ENCODE measurements at places on chromosomes 16 and 17. TPM values are rescaled to one million over a fixed set of nuclear protein-coding genes. Genes with fewer than 3 reads are reported as not detected.

- no peak for DNase-seq
Measured at GRCh38 chr16:9119795-9120194, 28.4 kb downstream of the HAPSTR1 start.

TBC1D3K gene
- not detected for total RNA-seq

ZNF750 gene
- not detected for total RNA-seq

DNA sequence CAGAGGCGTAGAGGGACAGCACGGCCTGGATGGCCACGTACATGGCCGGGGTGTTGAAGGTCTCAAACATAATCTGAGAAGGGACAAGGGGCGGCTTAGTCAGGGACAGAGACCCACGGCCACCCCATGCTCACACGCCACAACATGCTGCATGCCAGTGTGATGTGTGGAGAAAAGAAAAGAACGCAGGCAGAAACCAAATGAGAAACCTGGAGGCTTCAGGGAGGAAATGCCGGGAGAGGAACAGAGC is 1.1 kb downstream of the ACTG1 start:
- no peak for DNase-seq

- DNase-seq = no peak
Measured at GRCh38 chr16:47045459-47045858, 72.0 kb upstream of the DNAJA2 start.

BOLA2B gene
- total RNA-seq = 35.8 TPM

- no peak for DNase-seq
Measured at GRCh38 chr16:9260666-9261065, 169.2 kb downstream of the HAPSTR1 start.

KRT23 gene
- 3.6 TPM for total RNA-seq

- no peak for DNase-seq
Measured at GRCh38 chr16:14452066-14452465, 178.0 kb downstream of the PARN start.

ITGB4 gene
- 6.3 TPM for total RNA-seq

ABCA10 gene
- total RNA-seq = 18.8 TPM

GRCh38 chr16:20884240-20884556 is 16.0 kb downstream of the DCUN1D3 start:
- DNase-seq = peak; percentile 30

SLC5A2 gene
- total RNA-seq = 0.38 TPM

CLEC18B gene
- total RNA-seq = 0.63 TPM

DNA sequence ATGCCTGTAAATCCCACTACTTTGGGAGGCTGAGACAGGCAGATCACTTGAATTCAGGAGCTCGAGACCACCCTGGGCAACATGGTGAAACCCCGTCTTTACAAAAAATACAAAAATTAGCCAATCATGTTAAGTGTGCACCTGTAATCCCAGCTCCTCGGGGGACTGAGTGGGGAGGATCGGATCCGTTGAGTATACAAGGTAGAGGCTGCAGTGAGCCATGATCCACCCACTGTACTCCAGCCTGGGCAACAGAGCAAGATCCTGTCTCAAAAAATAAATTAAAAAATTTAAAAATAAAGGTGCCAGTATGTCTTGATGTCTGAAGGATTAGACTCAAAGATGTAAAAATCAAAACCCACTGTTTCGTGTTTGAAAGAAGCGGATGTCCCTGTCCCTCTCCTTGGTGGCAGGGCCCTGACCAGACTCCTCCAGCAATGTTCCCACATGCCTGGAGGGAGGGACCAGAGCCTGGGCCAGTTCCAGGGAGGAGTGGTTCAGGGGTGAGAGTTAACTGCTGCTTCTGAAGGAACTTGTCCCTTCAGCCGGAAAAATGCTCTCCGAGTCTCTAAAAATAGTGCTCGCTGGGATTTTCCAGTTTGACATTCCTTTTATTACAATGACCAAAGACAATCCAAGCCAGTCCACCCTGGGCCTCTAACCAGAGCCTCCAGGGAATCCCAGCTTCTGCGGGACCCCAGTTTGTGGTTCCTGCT is 9.4 kb upstream of the CMTM4 start:
- DNase-seq = no peak

GRCh38 chr16:47523342-47524006 is 62.3 kb downstream of the PHKB start:
- no peak for DNase-seq

CORO1A gene
- total RNA-seq = 7.9 TPM

MCRIP1 gene
- 115 TPM for total RNA-seq

DNA sequence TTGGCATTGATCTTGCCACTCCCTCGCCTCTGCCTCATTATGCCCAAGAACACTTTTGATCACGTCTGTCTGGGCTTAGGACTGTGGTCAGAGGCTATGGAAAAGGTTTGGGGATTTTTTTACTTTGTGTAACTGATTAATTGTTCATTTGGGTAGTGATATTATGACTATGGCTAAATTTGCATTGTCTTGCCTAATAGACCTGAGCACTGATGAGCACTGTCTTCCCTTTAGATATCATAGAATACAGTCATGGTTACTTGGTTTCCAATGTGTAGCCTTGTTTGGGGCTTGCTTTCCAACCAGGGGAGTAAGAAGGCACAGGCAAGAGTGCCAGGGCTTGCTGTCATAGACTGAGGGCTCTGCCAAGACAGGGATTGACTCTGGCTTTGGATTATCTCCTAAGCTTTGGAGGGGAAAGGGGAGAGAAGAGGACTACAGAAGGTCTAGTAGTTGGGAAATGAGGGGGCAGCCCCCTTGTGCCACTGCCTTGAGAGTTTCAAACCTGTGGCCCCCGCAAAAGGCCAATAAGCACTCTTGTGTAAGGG is 13.7 kb downstream of the LIMD2 start:
- DNase-seq = no peak

- no peak for DNase-seq
Measured at GRCh38 chr17:70702683-70703255, 533.4 kb downstream of the KCNJ2 start.

GRCh38 chr17:6473128-6473767 is 29.0 kb downstream of the PIMREG start:
- DNase-seq = peak; percentile 88

AANAT gene
- total RNA-seq = not detected

PLEKHG4 gene
- total RNA-seq = 19.9 TPM

DNA sequence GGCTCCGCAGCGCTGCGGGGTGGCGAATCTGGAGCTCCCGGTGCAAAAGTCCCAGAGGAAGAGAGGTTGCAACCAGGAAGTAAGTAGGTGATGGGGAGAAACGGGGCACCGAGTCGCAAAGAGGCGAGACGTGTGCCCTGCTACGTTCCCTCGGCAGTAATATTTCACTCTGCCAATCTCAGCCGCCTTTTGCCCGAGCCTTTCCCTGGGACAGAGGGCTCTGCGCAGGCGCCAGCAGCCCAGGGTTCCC is at the start of gene NR1D1:
Gene NR1D1 (minus strand): TSS at position 171 of the 250 bp plus-strand sequence. CDS start 495 bp downstream, outside the sequence.
- no peak for DNase-seq

DNA sequence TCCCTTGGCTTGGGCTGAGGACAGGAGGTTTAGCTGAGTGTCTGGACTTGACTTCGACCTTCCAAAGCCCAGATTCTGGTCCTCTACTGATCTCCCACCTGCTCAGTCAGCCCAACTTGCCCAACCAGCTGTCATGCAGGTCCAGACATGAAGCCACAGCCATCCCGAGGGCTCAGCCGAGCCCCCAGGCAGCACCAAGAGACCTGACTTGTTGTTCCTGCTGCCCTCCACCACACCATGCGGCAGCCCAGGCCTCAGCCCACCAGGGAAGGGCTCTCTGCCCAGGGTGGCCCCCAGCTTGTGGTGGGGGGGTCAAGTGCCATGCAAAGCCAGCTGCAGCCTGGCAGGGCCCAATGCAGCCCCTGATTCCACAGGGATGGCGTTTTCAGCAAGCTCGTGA is 17.2 kb upstream of the CACNG4 start:
- no peak for DNase-seq

DNA sequence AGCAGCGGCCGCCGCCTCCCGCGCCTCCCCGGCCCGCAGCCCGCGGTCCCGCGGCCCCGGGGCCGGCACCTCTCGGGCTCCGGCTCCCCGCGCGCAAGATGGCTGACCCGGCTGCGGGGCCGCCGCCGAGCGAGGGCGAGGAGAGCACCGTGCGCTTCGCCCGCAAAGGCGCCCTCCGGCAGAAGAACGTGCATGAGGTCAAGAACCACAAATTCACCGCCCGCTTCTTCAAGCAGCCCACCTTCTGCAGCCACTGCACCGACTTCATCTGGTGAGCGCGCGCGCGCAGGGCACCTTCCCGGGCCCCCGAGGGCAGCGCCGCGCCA is 258 bp downstream of the PRKCB start:
- no peak for DNase-seq
